ENCODE measurements at places on chromosomes 2 and 18. TPM values are rescaled to one million over a fixed set of nuclear protein-coding genes. Genes with fewer than 3 reads are reported as not detected.

DNA sequence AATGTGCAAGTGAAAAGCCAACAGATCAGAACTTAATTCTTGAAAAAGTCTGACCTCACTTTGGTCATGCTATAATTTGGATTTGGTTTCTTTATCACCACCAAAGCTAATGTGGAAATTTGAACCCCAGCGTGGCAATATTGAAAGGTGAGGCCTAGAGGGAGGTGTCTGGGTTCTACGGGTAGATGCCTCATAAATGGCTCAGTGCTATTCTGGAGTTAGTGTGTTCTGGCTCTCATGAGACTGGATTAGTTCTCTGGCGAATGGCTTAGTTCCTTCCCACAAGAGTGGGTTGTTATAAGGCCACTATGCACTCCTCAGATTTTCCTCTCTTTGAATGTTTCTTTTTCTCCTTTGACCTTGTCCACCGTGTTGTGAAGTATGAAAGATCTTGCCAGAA lies 22.3 kb downstream of the ORC4 start:
- DNase-seq = no peak

The KLF7 gene
- 22.2 TPM for total RNA-seq

GRCh38 chr2:163175294-163175693 lies 336.7 kb upstream of the KCNH7 start:
- DNase-seq = no peak

The CDH7 gene
- total RNA-seq = not detected

GRCh38 chr2:2904721-2905350 lies 472.8 kb downstream of the EIPR1 start:
- no peak for DNase-seq

DNA sequence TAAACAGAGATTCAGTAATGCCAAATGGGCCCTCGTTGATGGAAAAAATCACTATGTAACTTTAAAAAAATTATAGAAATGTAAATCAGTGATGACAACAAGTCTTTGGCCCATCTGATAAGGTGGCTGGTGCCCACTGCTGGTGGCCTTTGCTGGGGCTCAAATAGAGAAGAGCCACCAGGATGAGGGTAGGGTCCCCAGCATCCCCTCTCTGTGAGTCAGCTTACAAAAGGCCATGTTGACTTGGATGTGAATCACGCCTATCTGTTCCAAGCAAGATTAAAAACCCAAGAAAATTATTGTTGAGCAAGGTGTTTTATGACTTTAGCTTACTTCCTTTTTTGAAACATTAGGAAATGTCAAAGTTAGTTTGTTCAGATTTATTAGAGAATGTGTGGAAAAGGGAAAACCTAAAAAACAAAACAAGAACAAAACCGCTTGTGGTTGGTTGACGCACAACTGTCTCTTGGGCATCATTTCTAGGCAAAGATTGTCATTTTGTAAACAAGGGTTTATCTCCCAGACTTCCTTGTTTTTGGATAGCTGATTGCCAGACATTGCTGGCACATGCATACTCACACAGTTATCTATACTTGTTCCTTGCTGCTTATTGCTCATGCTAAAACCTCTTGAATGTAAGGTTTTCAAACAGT lies 53.7 kb upstream of the ZNF396 start:
- no peak for DNase-seq

DNA sequence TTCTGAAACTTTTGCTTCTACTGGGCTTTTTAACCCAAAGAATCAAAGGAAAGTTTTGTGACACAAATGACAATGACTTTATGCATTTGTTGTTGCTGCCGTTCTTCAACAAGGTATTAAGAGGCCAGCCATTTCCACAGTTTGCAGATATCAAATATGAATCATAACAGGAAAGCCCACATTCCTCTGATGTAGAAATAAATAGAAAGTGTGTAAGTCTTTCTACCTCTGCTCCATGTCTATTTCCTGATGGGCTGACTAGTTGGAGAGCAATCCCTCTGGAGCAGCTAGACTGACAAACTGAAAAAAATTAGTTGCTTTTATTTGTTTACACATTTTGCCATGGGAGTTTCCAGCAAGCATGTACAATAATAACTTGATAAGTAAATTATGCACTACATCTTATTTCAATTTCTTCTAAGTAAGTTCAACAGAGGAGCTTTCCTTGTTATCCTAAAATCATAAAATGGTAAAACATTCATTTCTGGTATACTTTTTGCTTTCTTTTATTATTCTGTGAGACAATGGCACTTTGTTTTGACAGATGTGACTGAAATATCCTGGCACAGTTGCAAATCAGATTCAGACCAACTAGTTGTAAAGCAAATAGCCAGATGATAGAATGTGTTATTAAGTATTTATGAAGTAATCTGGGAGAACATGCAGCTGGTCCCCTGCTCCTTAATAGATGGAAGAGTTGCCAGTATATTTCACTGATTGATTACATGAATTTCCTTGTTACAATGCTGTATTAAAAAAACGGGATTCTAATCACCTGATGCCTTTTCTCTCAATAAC lies 266.7 kb downstream of the METTL4 start:
- peak; percentile 28 for DNase-seq

DNA sequence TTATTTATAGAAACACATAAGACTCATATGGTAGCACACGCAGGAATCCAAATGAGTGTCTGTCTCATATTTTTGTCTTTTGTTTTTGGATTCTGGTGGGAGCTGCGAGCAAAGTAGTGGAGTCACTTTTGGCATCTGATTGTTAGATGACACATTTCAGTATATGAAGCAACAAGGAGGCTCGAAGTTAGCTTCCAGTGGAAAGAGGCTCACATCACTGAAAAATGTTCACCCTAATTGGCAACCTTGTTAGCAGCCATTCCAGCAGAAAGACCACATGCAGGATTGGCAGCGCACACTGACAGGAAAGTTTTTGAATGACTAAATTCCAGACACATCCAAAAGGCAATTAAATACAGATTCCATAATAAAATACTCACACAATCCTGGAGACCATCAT lies 87.4 kb downstream of the MYT1L start:
- no peak for DNase-seq

The PTPN18 gene
- 66.0 TPM for total RNA-seq

- no peak for DNase-seq
These were observed 396.3 kb downstream of the IRS1 start for GRCh38 chr2:226403369-226403768.

DNA sequence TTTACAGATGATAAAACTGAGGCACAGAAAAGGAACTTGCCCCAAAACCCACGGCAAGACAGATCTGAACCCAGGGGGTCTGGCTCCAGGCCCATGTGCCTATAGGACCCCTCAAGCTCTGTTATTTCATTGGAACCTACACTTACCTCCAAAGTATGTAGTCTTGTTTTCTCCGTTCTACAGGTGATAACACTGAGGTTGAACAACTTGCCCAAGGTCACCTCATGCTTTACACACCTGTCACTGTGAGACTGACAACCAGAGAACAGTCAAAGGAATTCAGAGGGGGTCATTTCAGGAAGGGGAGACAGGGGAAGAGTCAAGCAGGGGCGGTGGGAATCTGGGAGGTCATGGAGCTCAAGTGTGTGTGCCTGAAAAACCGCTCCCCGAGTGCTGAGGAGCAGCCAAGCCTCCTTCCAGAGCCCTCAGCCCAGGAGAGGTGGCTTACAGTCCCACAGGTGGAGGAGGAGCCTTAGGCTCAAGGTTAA lies 47.7 kb downstream of the SERTAD2 start:
- no peak for DNase-seq

DNA sequence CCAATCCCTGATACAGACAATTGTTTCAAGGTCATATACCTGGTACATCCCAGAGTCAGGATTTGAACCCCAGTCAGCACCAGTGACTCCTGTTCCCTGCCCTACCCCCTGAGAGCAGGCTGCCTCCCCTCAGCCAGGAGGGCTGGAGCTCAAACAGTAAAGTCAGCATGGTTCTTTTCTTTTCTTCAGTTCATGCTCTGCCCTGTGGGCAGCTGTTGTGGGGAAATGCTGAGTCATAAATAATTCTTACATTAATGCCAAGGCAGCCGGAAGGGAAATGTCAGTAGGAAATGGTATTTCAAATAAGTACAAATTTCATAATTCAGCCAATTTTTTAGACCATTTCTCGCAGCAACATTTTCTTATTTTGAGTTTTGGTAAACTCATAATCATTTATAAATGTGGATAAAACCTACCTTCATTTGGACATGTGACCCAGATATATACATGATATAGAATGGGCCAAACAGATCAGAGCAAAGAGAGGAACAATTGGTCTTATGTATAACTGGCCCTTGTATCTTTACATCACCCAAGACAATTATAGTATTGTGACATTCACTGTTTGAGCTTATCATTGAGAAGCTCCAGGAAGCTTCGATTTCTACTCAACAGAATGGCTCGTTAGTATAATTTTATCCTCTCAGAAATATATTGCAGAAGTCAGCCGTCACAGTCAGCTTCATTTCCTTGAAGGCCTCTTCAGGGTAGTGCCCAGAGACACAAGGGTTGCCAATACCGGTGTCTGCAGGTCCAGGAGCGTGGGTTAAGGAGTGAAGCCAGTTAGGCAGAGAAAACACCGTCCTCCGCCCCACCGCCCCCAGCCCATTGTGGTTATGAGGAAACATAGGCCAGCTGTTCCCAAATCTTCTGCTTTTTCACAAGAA lies 28.0 kb upstream of the SCYGR1 start:
- DNase-seq = no peak

DNA sequence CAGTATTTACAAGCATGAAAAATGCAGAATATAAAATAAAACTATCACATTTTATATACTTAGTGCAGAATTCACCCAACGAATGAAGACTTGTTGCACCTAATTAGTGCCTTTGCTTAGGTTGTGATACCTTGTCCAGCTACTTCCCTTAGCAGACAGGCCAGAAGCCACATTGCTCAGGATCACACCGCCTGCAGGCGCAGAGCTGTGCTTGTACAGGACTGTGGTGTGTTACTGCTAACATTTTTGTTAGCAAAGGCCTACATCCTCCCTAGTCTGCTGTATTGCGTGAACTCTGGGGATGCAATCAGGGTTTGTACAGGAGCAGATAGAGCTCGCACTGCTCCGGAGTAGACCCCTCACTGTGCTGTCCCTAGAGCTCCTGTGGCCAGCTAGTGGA lies 336.9 kb downstream of the CBLN2 start:
- DNase-seq = no peak

DNA sequence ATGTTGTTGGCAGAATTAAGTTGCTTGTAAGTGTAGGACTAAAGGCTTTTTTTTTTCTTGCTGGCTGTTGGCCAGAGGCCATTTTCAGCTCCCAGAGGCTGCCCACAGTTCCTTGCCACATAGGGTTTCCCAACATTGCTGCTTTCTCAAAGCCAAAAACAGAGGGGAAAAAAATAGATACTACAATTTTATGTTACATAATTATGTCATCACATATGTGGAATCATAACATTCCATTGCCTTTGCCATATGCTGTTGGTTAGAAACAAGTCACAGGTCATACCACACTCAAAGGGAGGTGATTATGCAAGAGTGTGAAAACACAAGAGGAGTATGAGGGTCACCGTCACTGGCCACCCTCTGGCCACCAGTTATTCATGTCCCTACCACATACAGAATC lies 154.5 kb downstream of the RTN4 start:
- no peak for DNase-seq

DNA sequence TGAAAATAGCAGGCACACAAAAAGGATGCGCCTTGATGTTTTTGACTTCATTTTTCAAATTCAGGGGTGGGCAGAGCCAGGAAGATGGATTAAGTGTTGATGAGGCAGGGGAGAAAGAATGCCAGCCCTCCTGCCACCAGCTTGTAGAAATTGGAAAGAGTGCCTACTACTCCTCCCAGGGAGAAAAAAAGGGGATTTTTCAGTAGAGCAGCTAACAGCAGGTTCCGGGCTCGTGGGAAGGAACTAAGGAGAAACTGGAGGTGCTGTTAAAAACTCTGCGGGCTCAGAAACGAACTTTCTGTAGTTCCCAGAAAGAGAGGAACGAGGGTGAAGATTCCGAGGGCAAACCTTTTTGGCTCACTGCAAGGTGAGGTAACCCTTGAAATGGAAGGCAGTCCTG lies 100.1 kb upstream of the MCFD2 start:
- no peak for DNase-seq

GRCh38 chr2:152826581-152827279 lies 108.3 kb downstream of the ARL6IP6 start:
- DNase-seq = no peak

- DNase-seq = no peak
These were observed 418.6 kb downstream of the GALR1 start for GRCh38 chr18:77668219-77668618.

GRCh38 chr2:263774-264492 lies at the start of gene SH3YL1:
Gene SH3YL1 (minus strand): TSS chr2:264032. CDS start chr2:263984, 48 bp downstream.
- DNase-seq = peak; percentile 87

DNA sequence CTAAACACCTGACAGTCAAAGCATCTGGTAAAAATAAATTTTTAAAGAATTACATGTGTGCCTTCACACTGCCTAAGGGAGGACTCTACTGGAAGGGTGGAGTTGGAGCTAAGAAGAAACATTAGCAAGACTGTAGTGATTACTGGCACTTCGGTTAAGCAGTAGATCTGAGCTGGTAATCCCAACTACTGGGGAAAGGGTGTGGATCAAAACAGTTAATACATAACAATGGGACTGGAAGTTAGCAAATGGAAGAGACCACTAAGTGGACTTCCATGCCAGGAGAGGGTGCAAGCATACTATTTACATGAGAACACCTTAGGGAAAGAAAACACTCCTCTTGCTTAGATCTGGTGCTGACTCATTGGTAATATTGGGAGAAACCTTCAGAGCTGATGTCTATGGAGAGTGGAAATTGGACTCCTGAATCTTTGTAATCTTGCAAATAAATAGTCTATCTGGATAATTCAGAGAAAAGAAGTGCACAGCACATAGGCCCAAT lies 519.6 kb upstream of the LINC00305 start:
- DNase-seq = no peak

The SPATA3 gene
- total RNA-seq = not detected

DNA sequence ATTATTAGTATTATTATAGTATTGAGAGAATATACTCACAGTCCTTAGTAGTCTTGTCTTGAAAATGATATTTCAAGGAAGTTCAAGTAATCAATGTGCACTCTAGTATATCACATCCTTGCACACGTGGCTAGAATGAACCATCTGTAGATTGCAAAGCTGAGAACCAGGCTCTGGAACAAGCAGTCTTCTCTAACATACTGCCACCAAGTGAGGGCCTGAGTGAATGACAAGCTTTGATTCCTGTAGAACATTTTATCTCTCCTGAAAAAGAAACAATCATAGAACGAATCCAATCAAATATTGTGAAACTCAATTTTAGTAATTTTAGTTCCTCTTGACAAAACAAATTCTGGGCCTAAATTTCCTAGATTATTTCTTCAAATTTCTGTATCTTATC lies 55.3 kb upstream of the SULT1C3 start:
- DNase-seq = peak; percentile 28

GRCh38 chr2:12915787-12916186 lies 199.1 kb downstream of the TRIB2 start:
- no peak for DNase-seq

The MROH2A gene
- total RNA-seq = 0.33 TPM

- no peak for DNase-seq
These were observed 95.7 kb downstream of the TPGS2 start for GRCh38 chr18:36733150-36733549.

The ZNF521 gene
- total RNA-seq = not detected

GRCh38 chr2:46416739-46417403 lies 62.5 kb upstream of the TMEM247 start:
- no peak for DNase-seq

GRCh38 chr2:66239655-66240054 lies 195.3 kb upstream of the MEIS1 start:
- DNase-seq = no peak

The ACADL gene
- total RNA-seq = 1.0 TPM
